Endodermal cell (in vitro differentiated cells): ENCODE measurements at places on chromosomes 7 and 10. TPM values are rescaled to one million over a fixed set of nuclear protein-coding genes. Genes with fewer than 3 reads are reported as not detected.

Gene NUTM2D
- 1.1 to 3.4 TPM (median 2.7 TPM) in 3 replicates for total RNA-seq

DNA sequence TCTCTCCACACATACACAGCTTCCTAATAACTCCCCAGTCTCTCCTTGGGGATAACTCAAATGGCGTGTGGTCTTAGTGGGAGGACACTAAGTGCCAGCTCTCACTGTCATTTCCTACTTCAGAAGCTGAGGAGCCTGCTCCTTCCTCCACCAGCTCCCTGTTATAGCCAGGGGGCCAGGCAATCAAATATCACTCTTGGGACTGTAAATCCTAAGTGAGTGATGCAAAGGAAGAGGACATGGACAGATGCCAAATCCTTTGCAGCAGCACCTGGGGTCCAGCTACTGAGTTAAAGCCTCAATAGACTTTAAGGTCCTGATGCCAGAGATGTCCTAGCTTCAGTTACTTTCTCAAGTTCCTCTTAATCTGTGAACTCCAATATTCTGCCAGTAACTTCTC, 34.1 kb downstream of the SEM1 start:
- H3K36me3 ChIP-seq, result peaks cover 15% of the 10 kb centered on the region
- H3K4me1 ChIP-seq, result peaks cover 5% of the 10 kb centered on the region
- no peaks in the 10 kb centered on the region for H3K27me3 ChIP-seq
- DNase-seq, result no peak
- no peak overlapping the region for H3K4me3 ChIP-seq
- no peak overlapping the region for H3K27ac ChIP-seq

Gene SLC29A4
- total RNA-seq, result 19.5 to 25.0 TPM (median 23.8 TPM) in 3 replicates

GRCh38 chr10:43202657-43203447, 64.0 kb downstream of the RASGEF1A start:
- no peak overlapping the region for H3K27ac ChIP-seq
- H3K4me1 ChIP-seq, result no peaks in the 10 kb centered on the region
- peak overlapping the region; percentile 78 for H3K4me3 ChIP-seq
- H3K36me3 ChIP-seq, result no peaks in the 10 kb centered on the region
- DNase-seq, result peak; percentile 100

DNA sequence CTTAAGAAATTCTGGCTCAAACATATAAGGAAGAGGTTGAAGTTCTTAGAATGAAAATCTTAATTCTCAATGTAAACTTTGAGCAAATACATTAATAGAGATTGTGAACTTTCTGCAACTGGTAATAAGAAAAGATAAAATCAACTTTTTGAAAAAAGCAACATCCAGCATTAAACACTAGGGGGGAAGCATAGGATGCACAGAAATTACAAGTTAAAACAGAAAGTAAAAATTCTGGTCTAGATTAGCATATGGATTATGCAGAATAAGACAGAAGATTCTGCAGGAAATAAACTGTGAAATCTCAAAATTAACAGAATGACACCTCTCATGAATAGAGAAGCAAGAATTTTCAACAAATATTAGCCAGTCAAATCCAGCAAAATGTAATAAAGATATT, 38.0 kb upstream of the CAV2 start:
- no peaks in the 10 kb centered on the region for H3K27me3 ChIP-seq
- no peaks in the 10 kb centered on the region for H3K36me3 ChIP-seq
- no peaks in the 10 kb centered on the region for H3K4me1 ChIP-seq
- H3K4me3 ChIP-seq, result no peak overlapping the region

Gene HK1
- total RNA-seq, result 38.0 to 184 TPM (median 38.7 TPM) in 3 replicates

DNA sequence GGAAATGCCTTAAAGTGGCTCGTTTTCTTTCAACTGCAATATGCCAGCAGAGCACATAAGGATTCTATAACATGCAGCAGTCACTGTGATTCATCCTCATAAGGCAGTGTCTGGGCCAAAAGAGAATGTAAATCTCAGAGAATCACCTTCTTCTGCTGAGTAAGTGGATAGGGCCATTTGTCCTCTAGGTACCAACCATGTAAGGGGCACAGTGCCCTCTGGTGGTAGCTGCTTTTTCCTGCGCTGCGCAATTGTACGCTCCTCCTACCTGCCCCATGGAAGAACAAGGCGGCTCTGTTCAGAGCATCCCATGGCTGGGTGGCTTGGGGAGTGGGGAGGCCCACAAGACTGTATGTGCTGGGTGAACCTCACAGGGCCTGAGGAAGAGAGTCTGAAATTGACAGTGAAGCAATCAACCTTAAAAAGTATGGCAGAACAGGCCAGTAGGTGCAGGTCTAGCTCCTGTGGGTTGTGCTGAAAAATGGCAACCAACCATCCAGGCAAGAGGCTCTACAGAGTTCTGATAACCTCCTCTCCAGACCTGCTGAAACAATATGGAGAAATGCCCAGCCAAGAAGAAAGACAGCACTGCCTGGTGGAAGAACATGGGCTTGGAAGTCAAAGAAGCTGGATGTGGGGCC, 78.6 kb upstream of the C10orf90 start:
- no peak overlapping the region for H3K4me3 ChIP-seq
- no peak overlapping the region for H3K27ac ChIP-seq

Gene H2BK1
- not detected in 2 replicates for total RNA-seq

DNA sequence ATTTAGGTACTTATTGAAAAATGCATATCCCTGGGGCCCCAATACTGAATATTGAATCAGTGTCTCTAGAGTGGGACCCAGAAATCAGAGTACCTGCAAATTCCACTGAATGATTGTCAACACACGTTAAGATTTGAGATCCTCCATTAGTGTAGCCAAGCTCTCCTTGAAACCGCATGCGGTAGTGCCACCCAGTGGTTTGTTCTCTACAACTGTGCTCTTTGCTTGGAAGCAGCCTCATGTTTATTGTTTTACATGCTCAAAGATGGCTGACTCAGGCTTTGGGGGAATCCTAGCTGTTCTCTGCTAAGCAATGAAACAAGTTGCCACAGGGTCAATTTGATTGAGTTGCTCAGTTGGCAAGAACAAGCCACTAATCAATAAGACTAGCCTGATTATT, 340.2 kb upstream of the CELF2 start:
- DNase-seq, result peak; percentile 91
- H3K27ac ChIP-seq, result no peak overlapping the region
- no peak overlapping the region for H3K4me3 ChIP-seq
- no peaks in the 10 kb centered on the region for H3K4me1 ChIP-seq
- no peaks in the 10 kb centered on the region for H3K36me3 ChIP-seq

DNA sequence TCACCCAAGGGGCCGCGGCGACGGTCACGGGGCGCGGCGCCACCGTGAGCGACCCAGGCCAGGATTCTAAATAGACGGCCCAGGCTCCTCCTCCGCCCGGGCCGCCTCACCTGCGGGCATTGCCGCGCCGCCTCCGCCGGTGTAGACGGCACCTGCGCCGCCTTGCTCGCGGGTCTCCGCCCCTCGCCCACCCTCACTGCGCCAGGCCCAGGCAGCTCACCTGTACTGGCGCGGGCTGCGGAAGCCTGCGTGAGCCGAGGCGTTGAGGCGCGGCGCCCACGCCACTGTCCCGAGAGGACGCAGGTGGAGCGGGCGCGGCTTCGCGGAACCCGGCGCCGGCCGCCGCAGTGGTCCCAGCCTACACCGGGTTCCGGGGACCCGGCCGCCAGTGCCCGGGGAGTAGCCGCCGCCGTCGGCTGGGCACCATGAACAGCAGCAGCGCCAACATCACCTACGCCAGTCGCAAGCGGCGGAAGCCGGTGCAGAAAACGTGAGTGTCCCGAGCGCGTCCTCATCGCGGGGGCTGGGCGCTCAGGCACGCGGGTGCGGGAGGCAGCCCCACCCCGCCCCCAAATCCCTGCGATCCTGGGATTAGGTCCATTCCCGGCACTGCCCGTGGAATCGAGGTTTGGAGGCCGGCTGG, 509 bp downstream of the AHR start:
- H3K27ac ChIP-seq, result no peak overlapping the region
- H3K36me3 ChIP-seq, result no peaks in the 10 kb centered on the region
- H3K4me1 ChIP-seq, result no peaks in the 10 kb centered on the region
- peak; percentile 86 for DNase-seq
- H3K27me3 ChIP-seq, result peaks cover 31% of the 10 kb centered on the region

- no peak overlapping the region for H3K27ac ChIP-seq
- no peaks in the 10 kb centered on the region for H3K27me3 ChIP-seq
- H3K4me3 ChIP-seq, result no peak overlapping the region
- no peak for DNase-seq
- H3K4me1 ChIP-seq, result no peaks in the 10 kb centered on the region
- H3K36me3 ChIP-seq, result no peaks in the 10 kb centered on the region
Observed at GRCh38 chr10:12638103-12638502, 288.8 kb downstream of the CAMK1D start.

DNA sequence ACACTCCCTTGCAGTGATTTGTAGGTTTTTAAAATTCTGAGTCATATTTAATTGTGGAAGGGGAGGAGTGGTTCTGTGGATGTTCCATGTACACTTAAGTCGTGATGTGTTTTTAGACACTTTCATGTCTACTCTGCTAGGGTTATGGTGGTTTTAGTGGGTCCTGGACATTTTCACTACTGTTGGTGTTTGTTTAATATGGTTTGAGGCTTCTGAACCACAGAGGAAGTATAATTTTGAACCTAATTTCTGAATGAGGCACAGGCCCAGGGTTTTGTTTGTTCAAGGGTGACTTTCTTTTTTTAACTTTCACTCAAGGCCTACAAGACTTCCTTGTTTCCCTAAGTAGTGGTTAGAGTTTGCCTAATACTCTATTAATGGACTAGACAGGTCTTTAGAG, 13.3 kb downstream of the SLC26A5 start:
- H3K36me3 ChIP-seq, result no peaks in the 10 kb centered on the region
- H3K27me3 ChIP-seq, result peaks cover 17% of the 10 kb centered on the region
- DNase-seq, result no peak
- no peak overlapping the region for H3K4me3 ChIP-seq
- H3K4me1 ChIP-seq, result no peaks in the 10 kb centered on the region

DNA sequence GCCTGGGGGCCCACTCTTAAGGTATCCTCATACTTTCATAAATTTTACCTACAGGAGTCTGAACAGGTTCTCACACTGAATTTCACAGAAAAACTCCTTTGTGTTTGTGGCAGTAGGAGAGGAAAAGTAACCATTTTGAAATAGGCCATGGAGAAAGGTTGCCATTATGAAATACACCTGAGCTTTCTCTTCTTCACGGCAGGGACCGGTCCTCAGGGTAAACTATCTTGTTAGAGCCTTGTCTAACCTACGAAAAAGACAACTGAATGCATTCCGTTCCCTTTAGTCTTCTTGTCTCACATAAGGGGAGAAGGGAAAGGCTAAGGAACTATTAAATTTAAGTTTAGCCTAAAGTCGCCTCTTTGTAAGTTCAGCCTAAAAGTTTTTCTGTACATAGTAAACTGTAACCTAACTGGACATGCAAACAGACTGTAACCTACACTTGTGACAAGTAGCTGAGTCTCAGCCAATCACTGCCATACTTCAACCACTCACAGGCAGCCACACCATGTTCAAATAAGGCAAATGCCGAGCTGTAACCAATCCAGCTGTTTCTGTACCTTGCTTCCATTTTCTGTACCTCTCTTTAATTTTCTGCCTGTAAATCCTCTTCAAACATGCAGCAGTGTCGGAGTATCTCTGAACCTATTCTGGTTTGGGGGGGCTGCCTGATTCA, 14.2 kb upstream of the RNF32 start:
- no peak overlapping the region for H3K27ac ChIP-seq
- no peak overlapping the region for H3K4me3 ChIP-seq
- H3K27me3 ChIP-seq, result no peaks in the 10 kb centered on the region

Gene LLCFC1
- total RNA-seq, result not detected in 3 replicates

DNA sequence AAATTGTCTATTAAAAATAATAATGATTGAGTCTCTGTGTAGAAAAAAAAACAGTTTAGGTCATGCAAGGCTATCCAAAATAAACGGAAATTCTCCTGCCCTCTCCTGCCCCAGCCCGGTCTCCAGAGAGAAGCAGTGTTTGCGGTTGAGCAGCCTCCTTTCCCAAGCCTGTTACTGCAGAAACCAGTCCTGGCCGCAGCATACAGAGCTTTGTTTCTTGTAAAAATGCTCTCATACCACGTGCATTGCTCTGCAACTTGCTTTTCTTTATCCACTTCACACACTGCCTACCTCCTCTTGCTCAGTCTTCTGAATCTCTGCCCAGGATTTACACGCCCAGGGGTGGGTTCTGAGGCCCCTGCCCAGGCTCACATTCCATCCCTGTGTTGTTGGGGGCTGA, 34.4 kb upstream of the CUL1 start:
- H3K27me3 ChIP-seq, result no peaks in the 10 kb centered on the region
- no peak overlapping the region for H3K27ac ChIP-seq
- H3K4me1 ChIP-seq, result no peaks in the 10 kb centered on the region
- DNase-seq, result no peak

GRCh38 chr10:98320486-98321185, 52.6 kb upstream of the LOXL4 start:
- no peak overlapping the region for H3K4me3 ChIP-seq
- H3K27me3 ChIP-seq, result no peaks in the 10 kb centered on the region
- no peaks in the 10 kb centered on the region for H3K4me1 ChIP-seq
- no peak for DNase-seq
- H3K36me3 ChIP-seq, result no peaks in the 10 kb centered on the region
